ENCODE measurements at places on chromosomes 1 and 21.

GRCh38 chr1:71587961-71588360, 507.1 kb upstream of the ZRANB2 start:
- peak; percentile 7 for DNase-seq

- DNase-seq = no peak
Measured at GRCh38 chr1:109184687-109185086, 29.0 kb upstream of the SARS1 start.

GRCh38 chr1:54331843-54332463, 74.2 kb downstream of the SSBP3 start:
- DNase-seq = no peak

DNA sequence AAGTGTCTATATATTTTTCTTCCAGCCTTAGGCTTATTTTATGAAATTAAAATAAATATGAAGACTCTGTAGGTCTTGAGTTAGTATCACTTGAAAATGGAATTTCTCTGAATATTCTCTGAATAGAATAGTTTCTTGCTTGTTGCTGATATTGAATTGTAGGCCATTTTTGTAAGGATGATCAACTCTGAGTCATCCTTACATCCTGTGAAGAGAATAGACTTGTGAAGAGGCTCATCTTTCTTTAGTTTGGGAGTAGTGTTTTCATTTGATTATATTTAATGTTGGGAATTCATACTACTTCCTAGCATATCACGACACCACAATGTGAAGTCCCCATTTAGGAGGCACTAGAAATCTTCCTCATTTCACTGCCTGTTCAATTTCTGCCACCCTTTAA, 27.5 kb upstream of the CD1D start:
- DNase-seq = no peak

GRCh38 chr1:32619701-32620485, 30.5 kb downstream of the ZBTB8OS start:
- no peak for DNase-seq

All from BJ (cell line).